Kidney (tissue), 22 donors: ENCODE measurements at places on chromosomes 1 and 21. TPM values are rescaled to one million over a fixed set of nuclear protein-coding genes. Genes with fewer than 3 reads are reported as not detected.

Gene CLDN8
- 7.1 TPM for total RNA-seq

Gene FMO4
- 10.6 TPM for total RNA-seq

Gene NPHS2
- 1.2 TPM for total RNA-seq

Gene ZBTB18
- 19.8 TPM for total RNA-seq

Gene CLCA4
- 0.13 TPM for total RNA-seq

Gene THEM5
- total RNA-seq: not detected

Gene LSS
- 24.6 TPM for total RNA-seq

Gene MTARC2
- 28.6 TPM for total RNA-seq

Gene APOBEC4
- not detected for total RNA-seq

Gene DYNLT5
- 1.4 TPM for total RNA-seq

DNA sequence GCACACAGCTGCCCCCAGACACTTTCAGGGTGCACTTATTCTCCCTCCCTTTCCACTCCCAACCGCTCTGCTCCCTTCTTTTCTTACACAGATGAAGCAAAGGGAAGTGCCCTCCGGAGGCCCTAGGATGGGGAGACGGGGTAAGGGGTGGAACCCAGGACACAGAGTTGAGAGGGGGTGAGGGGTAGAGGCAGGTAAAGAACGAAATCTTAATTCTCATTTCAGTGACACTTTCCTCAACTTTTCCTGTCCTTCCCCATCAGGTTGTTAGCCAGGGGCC lies 12.8 kb downstream of the PLEKHO1 start:
- no peaks in the 10 kb centered on the region for H3K27me3 ChIP-seq
- H3K4me3 ChIP-seq: peak overlapping the region; percentile 65
- H3K36me3 ChIP-seq: no peaks in the 10 kb centered on the region
- peak overlapping the region; percentile 90 for H3K27ac ChIP-seq

DNA sequence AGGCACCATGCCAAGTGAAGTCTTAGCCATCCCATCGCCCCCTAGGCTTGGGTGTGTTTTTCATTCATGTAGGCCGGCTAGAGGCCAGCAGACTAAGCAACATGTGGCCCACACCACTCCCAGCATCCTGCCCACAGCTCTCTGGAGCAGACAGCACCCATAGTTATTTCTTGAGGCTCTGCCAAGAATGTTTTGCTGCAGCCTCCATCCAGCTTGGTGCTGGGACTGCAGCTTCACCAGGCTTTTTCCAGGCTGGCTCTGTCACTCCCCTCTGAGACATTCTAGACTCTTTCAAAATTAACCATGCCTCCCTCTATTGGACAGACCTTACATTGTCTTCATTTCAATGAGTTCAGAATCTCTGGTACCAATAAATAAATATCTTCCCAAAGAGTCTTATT lies 104.2 kb downstream of the DUSP10 start:
- no peaks in the 10 kb centered on the region for H3K36me3 ChIP-seq
- H3K4me3 ChIP-seq: no peak overlapping the region
- H3K27ac ChIP-seq: no peak overlapping the region
- no peaks in the 10 kb centered on the region for H3K27me3 ChIP-seq
- DNase-seq: no peak

GRCh38 chr1:223824712-223825111 lies 21.0 kb downstream of the TP53BP2 start:
- H3K4me3 ChIP-seq: no peak overlapping the region
- no peak overlapping the region for H3K27ac ChIP-seq
- peaks cover 8% of the 10 kb centered on the region for H3K36me3 ChIP-seq
- peaks cover 6% of the 10 kb centered on the region for H3K4me1 ChIP-seq
- DNase-seq: no peak
- no peaks in the 10 kb centered on the region for H3K27me3 ChIP-seq

DNA sequence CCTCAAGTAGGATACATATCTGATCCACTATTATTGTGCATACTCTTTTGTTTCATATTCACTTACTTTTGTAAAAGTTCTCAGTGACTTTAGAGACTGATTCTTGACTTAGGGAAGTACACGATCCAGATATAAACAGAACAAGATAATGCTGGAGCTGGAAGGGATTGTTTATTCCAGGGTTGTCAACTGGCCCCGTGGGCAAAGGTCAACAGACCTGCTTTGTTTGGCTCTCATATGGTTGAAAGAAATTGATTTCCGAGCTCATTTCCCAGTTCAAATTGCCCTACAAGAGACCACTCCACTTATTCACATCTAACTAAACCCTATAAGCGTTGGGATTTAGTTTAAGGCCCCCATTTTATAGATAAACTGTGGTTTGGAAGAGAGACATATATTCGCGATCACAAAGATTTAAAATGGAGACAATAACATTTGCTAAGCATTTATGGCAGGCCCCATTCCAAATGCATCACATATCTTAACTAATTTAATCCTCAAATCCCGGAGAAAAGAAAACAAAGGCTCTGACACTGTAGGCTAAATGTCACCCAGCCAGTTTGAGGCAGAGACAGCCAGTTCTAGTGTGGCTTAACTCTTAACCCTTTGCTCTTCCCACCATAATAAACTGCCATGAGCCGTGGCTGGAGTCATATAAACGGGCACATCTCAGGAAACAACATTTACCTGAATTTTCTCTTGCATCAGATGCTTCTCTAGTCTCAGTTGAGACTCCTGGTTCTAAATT lies 20.6 kb downstream of the REG4 start:
- no peaks in the 10 kb centered on the region for H3K27me3 ChIP-seq
- no peaks in the 10 kb centered on the region for H3K4me1 ChIP-seq
- H3K4me3 ChIP-seq: no peak overlapping the region
- no peaks in the 10 kb centered on the region for H3K36me3 ChIP-seq
- no peak overlapping the region for H3K27ac ChIP-seq

DNA sequence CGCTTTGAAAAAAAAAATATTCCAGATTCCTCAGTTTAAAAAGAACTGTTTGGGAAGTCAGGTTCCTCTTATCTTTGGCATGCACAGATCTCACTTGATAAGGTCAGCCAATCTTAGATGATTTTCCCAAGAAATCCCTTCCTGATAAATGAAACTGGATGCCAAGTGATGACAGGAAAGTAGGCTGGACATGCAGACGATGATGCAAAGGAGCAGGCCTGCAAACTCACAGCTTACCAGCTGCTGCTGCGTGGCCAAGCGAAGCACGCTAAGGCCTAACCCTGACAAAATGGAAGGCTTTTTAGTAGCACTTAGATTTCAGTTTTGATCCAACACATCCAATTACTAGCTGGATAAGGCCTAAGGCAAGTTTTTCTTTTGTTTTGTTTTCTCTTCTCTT lies 10.1 kb downstream of the TADA1 start:
- H3K27me3 ChIP-seq: no peaks in the 10 kb centered on the region
- no peak overlapping the region for H3K4me3 ChIP-seq
- peaks cover 26% of the 10 kb centered on the region for H3K36me3 ChIP-seq
- no peak for DNase-seq

- H3K4me3 ChIP-seq: no peak overlapping the region
- H3K36me3 ChIP-seq: no peaks in the 10 kb centered on the region
- no peak for DNase-seq
- peaks cover 9% of the 10 kb centered on the region for H3K4me1 ChIP-seq
Observed at GRCh38 chr21:45354970-45355369, 50.0 kb upstream of the COL18A1 start.

GRCh38 chr21:43211072-43211759 lies 42.4 kb downstream of the CRYAA start:
- H3K27me3 ChIP-seq: no peaks in the 10 kb centered on the region
- H3K27ac ChIP-seq: peak overlapping the region; percentile 66
- peak; percentile 55 for DNase-seq
- no peak overlapping the region for H3K4me3 ChIP-seq
- no peaks in the 10 kb centered on the region for H3K4me1 ChIP-seq

- DNase-seq: no peak
- H3K27me3 ChIP-seq: no peaks in the 10 kb centered on the region
- no peaks in the 10 kb centered on the region for H3K4me1 ChIP-seq
- H3K4me3 ChIP-seq: no peak overlapping the region
- H3K27ac ChIP-seq: no peak overlapping the region
- no peaks in the 10 kb centered on the region for H3K36me3 ChIP-seq
Observed at GRCh38 chr21:35297665-35298064, 248.6 kb upstream of the RUNX1 start.

DNA sequence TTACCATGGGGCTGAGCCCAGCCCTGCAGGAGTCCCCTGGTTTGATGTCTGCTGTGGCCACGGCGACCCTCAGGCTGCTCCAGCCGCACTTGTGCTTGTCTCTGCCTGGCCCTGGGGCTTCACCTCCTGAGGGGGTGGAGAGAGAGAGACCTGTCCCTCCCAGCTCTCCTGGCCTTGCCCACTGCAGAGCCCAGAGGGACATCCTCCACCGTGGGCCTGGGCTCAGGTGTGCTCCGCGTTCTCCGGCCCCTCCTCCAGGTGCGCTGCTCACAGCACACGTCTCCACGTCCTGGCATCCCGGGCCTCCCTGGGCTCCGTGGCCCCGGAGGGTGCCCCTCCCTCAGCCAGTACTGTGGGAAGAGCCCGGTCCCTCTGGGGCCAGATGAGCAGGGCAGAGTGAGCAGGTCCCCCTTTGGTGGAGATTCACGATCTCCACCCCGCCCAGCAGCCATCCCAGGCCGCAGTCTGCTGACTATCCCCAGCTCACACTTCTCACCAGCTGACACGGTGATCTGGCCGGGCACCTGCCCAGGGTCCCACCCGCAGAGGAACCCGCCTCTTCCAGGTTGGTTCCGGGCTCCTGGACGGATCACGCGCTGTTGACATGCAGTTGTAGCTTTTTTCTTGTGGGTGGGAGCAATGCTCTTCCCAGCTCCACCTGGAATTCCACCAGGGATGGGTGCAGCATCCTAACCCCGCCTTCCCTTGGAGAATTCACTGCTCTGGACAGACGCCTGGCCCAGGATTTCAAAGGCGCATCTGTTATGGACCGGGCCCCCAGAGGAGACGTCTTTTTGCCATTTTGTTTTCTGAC lies 41.8 kb upstream of the POFUT2 start:
- no peak overlapping the region for H3K4me3 ChIP-seq
- peaks cover 5% of the 10 kb centered on the region for H3K4me1 ChIP-seq
- no peaks in the 10 kb centered on the region for H3K27me3 ChIP-seq
- H3K36me3 ChIP-seq: no peaks in the 10 kb centered on the region

DNA sequence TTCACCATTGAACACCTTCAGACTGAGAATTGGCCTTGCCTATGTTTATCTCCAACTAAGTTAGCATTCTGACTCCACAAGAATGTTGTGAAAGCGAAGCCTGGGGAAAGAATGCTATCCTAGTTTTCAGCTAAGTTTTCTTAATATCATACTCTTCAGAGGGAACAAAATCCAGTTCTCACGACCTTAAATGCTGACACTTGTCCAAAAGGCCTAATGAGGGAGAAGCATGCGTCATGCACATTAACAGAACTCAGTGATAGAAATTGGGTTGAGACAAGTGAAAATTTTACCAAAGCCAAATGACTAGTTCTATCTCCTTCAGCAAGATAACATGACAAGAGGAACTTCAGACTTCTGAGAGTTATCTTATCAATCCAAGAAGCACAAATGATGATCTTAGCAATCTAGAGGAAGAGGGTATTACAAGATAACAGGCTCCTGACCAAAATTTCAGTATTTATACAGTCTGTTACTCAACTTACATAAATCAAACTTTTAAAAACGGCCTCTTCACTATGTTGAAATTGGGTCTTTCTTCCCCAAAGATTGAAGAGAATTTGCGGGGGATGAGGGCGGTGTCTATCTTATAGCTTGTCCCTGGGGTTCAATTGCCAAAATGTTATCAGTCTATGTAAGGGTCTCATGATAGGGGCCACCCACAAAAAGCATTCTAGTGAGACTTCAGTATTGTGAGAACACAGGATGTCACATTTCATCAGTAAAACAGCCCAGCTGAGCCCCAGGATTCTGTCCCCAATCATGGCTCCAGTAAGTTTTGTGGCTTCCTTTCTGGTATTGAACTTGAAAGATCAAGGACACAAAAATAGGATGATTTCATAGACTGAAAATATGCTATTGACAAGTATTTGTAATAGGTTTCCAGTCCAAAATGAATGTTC lies 26.5 kb upstream of the SLC45A3 start:
- no peak for DNase-seq
- no peak overlapping the region for H3K4me3 ChIP-seq
- peaks cover under 1% of the 10 kb centered on the region for H3K36me3 ChIP-seq
- no peaks in the 10 kb centered on the region for H3K27me3 ChIP-seq
- H3K27ac ChIP-seq: no peak overlapping the region
- H3K4me1 ChIP-seq: peaks cover 9% of the 10 kb centered on the region

- no peak for DNase-seq
- peak within 1 kb of the TSS; percentile 59 for H3K27ac ChIP-seq
- no peaks in the 10 kb centered on the region for H3K36me3 ChIP-seq
- H3K27me3 ChIP-seq: no peaks in the 10 kb centered on the region
Observed at GRCh38 chr1:171185091-171185490, at the start of gene FMO2. Gene FMO2 (plus strand): TSS chr1:171185300. CDS start chr1:171185714, 414 bp downstream.

- H3K36me3 ChIP-seq: peaks cover 11% of the 10 kb centered on the region
- H3K4me1 ChIP-seq: peaks cover 10% of the 10 kb centered on the region
- H3K27ac ChIP-seq: peak overlapping the region; percentile 55
- no peak overlapping the region for H3K4me3 ChIP-seq
- no peaks in the 10 kb centered on the region for H3K27me3 ChIP-seq
Observed at GRCh38 chr1:161216945-161217712, 2.0 kb downstream of the FCER1G start.

GRCh38 chr21:32329331-32329730 lies 30.7 kb downstream of the MRAP start:
- peak overlapping the region; percentile 67 for H3K27ac ChIP-seq
- H3K36me3 ChIP-seq: peaks cover 14% of the 10 kb centered on the region
- peak; percentile 26 for DNase-seq
- H3K4me3 ChIP-seq: no peak overlapping the region
- no peaks in the 10 kb centered on the region for H3K4me1 ChIP-seq
- no peaks in the 10 kb centered on the region for H3K27me3 ChIP-seq

GRCh38 chr1:42484382-42484781 lies 21.3 kb downstream of the CCDC30 start:
- H3K36me3 ChIP-seq: peaks cover 4% of the 10 kb centered on the region
- DNase-seq: no peak
- H3K4me1 ChIP-seq: no peaks in the 10 kb centered on the region
- no peak overlapping the region for H3K4me3 ChIP-seq
- no peaks in the 10 kb centered on the region for H3K27me3 ChIP-seq

- H3K4me1 ChIP-seq: no peaks in the 10 kb centered on the region
- no peak overlapping the region for H3K27ac ChIP-seq
- H3K27me3 ChIP-seq: no peaks in the 10 kb centered on the region
- no peak for DNase-seq
Observed at GRCh38 chr1:98102345-98103030, 181.7 kb upstream of the DPYD start.

GRCh38 chr1:71294178-71294577 lies 213.3 kb upstream of the ZRANB2 start:
- H3K27me3 ChIP-seq: no peaks in the 10 kb centered on the region
- H3K4me1 ChIP-seq: no peaks in the 10 kb centered on the region
- H3K4me3 ChIP-seq: no peak overlapping the region
- H3K36me3 ChIP-seq: no peaks in the 10 kb centered on the region

DNA sequence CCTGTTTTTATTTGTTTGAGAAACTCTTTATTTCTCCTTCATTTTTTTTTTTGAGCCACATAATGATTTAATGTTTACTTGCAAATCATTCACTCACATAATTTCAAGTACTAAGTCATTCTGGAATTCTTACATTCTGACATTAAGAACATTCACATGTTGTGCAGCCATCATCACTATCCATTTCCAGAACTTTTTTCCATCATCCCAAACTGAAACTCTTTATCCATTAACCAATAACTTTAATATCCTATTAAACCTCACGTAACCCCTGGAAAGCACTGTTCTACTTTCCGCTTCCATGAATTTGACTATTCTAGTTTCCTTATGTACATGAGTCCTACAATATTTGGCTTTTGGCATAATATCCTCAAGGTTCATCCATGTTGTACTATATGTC lies 52.5 kb upstream of the TEKT2 start:
- H3K4me3 ChIP-seq: no peak overlapping the region
- no peaks in the 10 kb centered on the region for H3K27me3 ChIP-seq
- no peak overlapping the region for H3K27ac ChIP-seq
- DNase-seq: no peak
